ENCODE measurements at places on chromosomes 7 and 10. TPM values are rescaled to one million over a fixed set of nuclear protein-coding genes. Genes with fewer than 3 reads are reported as not detected.
A peak's percentile ranks its signal among the peaks of the same experiment; 100 is the strongest.

- peak; percentile 39 for DNase-seq
Measured at GRCh38 chr10:80504158-80504811, 33.4 kb upstream of the SH2D4B start.

- DNase-seq: no peak
Measured at GRCh38 chr7:37445064-37445723, 3.5 kb downstream of the ELMO1 start.

- DNase-seq: no peak
Measured at GRCh38 chr7:32943252-32944030, 13.8 kb upstream of the FKBP9 start.

DNA sequence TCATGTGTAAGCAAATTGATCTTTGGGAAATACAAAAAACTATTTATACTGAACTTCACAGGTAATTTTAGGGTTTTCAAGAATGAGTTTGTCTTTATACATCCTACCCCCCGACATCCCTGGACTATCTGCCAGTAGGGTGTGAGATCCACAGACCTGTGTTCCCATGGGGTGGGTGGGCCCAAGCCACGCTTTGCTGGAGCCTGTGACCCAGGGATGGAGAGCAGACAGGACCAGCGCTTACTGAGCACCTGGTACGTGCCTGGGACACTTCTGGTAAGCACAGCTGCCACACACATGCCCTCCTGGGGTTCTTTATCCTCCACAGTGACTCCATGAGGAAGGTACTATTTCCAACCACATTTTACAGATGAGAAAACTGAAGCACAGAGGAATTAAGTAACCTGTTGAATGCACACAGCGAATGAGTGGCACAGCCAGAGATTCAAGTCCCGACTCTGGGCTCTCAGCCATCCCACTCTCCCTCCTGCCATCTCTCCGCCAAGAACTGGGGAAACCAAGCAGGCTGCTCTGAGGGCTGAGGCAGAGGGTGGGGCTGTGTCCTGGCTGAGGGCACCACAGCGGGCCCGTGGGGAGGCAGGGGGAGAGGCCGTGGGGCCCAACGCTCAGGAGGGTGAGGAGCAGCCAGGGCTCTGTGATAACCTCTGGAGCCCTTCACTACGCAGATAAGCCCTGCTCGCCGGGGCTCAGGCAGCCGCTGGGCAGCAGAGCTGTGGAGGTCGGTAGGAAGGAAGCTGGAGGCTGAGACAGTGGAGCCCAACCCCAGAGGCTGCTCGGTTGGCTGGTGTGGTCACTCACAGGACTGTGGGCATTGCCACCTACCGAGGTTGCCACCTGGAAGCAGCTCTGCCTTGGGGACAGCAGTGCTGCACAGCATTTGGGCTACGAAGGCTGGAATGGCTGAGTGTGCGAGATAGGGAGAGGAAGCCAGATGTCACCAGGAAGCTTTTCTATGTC is 124.2 kb downstream of the ARHGAP22 start:
- DNase-seq: no peak

DNA sequence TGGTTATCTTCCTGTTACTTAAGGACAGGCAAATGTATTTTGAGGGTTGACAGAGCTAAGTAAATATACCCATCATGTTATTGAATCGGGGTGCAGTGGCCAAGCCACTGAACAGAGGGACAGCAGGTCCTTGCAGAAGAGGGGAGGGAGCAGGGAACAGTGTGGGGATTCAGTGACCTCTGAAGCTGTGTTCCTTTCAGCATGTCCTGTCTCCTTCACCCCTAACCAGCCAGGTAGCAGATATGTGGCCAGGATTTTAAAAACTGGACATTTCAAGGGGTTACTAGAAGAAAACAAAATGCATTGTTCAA is 12.7 kb downstream of the ANK3 start:
- DNase-seq: no peak

DNA sequence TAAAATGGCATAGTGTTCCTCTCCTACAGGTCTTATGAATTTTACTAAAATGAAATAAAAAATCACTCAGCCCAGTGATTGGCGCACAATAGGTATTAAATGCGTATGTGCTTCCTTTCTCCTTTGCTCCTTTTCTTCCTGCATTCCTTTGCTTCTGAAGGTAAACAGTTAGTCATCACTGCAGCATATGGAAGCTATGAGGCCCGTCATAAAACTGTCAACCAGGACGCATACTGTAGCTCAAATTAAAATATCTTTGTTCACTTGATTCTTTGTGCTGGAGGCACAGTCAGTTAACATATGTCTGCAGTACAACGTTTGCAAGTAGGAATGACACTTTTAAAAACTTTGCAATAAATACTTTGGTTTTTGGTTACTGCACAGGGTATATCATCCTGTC is 374.7 kb downstream of the TCERG1L start:
- DNase-seq: no peak

DNA sequence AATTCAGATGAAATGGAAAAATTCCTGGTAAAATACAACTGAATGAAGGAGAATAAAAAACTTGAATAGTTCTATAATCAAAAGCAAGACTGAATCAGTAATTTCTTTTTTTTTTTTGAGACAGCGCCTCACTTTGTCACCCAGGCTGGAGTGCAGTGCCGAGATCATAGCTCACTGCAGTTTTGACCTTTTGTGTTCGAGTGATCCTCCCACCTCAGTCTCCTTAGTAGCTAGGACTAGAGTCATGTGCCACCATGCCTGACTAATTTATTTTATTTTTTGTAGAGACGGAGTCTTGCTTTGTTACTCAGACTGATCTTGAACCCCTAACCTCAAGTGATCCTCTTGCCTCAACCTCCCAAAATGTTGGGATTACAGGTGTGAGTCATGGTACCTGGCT is 26.1 kb downstream of the SYPL1 start:
- DNase-seq: no peak

ABCA13 gene
- not detected for polyA plus RNA-seq

CRYGN gene
- not detected for polyA plus RNA-seq

DNA sequence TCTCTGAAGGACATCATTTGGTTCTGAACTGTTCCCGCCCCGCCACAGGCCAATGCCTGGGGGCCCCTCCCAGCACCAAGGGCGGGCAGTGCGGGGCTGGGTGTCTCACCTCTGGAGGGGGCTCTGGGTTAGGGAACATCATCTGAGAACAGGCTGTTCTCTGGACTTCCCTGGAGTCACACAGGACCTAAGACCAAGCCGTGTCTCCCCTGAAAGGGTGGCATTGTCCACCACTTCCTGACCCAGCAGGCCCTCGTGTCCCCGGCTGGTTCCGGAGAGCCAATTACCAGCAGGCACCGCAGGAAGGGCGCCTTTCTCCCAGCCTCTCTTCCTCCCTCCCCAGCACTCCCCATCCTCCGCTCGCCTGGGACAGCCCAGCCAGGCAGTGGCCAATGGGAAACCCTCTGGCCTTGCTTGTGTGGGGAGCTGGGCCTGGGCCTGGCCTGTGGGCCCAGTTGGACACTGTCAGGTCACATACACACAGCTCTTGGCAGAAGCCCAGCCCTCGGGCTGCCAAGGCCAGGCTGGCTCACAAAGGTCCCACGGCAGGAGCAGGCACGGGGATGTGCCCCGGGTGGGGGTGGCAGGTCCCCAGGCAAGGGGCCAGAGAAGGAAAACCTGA is 119.5 kb downstream of the SPDYE5 start:
- DNase-seq: peak; percentile 82

GIMAP2 gene
- polyA plus RNA-seq: 2.3 TPM

- peak; percentile 23 for DNase-seq
Measured at GRCh38 chr7:28272461-28272877, 91.9 kb upstream of the JAZF1 start.

GRCh38 chr7:118111347-118111746 is 72.6 kb upstream of the LSM8 start:
- DNase-seq: no peak

DNA sequence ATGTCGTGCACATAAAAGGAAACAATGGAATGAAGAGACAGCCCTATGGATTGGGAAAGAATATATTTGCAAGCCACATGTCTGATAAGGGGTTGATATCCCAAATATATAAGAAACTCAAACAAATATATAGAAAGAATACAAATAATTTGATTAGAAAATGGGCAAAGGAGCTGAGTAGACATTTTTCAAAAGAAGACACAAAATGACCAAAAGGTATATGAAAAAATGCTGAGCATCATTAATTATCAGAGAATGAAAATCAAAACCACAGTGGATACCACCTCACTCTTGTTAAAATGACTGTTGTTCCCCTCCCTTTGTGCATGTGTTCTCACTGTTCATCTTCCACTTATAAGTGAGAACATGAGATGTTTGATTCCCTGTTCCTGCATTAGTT is 175.3 kb downstream of the CNTNAP2 start:
- DNase-seq: no peak

- peak; percentile 56 for DNase-seq
Measured at GRCh38 chr10:12308057-12308456, 41.3 kb upstream of the CAMK1D start.

GRCh38 chr10:59176241-59177030 is at the start of gene PHYHIPL:
PHYHIPL (plus strand) TSS chr10:59176643; CDS start chr10:59176854, 211 bp downstream.
- peak; percentile 6 for DNase-seq

All from psoas muscle (tissue), 8 donors.